PC-3 (cell line): ENCODE measurements at places on chromosomes 7 and 10. TPM values are rescaled to one million over a fixed set of nuclear protein-coding genes. Genes with fewer than 3 reads are reported as not detected.

GRCh38 chr10:47036771-47037170 is 125.5 kb downstream of the PTPN20 start:
- no peak for DNase-seq

- no peak for DNase-seq
Measured at GRCh38 chr10:132154931-132155330, 31.8 kb upstream of the DPYSL4 start.

RNF32 gene
- total RNA-seq = 1.7 and 2.2 TPM in 2 replicates

DNA sequence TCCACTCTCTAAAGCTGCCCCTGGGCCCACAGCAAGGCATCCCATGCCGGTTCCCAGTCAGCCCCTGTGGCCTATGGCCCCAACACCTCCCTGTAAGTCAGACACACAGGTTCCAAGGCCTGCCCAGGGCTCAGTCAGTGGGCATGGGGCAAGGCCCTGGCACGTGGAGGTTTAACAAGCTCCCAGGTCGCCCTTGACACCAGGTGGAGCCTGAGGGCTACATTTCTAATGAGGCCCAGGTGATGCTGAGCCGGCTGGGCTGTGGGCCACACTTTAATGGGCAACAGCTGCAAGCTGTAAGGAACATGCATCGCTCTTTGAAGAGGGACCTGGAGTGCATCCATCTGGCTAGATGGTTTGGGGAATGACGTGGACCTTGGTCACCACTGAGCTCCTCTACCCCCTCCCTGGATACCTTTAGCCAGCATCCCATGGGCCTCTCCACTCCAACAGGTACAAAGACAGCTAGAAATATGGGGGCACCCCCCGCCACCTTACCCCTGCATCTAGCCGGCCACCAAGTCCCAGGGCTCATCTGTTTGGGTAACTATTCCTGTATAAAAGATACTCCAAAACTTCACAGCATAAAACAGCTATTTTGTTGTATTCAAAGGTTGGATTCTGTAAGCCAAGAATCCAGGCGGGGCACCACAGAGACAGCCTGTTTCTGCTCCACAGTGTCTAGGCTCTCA is 122.5 kb downstream of the OAT start:
- DNase-seq = no peak

DNA sequence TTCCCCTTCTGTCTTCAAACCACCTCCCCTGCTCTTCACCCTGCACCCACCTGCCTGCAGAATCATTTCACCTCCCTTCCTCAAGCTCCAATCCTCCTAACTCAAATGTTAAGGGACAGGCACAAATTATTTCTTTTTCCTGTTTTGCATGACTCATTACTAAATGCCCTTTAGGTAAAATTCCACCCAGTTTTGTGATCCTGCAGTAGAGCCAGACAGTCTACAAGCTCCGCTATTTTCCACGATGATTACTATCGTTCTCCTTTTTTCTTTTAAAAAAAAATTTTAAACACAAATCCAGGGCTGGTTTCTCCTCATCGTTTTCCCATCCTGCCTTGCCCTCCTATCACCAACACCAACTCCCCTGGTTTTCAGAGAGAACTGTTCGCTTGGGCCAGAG is 186.8 kb upstream of the YAE1 start:
- DNase-seq = no peak

- no peak for DNase-seq
Measured at GRCh38 chr10:32943854-32944661, 14.0 kb downstream of the ITGB1 start.
